ENCODE measurements at places on chromosomes 4 and X.

DNA sequence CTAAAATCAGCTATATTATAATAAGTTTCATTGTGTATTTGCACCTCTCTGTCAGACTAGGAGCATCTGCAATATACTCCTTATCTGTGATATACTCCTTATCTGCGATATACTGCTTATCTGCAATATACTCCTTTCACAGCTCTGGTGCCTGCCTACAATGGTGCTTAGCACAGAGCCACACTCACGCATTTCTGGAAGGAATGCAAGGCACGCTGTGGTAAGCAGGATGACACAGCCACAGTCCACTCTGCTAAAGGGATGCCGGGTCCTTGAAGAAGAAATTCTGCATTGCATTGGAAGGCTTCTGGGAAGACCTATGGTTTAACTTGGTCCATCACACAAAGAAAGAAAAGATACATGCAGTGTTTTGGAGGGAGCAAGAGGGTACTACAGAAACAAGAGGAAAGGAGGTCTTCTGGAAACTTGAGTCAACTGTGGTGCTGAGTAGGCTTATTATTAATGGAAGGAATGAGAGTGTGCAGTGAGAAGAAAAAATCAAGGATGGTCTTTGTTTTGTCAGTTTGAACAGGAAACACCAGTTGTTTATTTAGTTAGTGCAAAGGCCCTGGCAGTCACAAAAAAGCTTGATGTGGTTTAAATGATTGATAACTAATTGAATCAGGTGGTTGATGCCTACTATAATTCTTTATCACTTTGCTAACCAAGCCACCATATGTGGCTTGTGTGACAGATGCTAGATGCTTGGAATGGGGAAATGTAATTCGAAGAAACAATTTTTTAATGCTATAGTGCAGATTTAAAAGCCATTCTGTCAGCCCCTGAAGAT lies 342.3 kb downstream of the GRXCR1 start:
- DNase-seq = no peak

DNA sequence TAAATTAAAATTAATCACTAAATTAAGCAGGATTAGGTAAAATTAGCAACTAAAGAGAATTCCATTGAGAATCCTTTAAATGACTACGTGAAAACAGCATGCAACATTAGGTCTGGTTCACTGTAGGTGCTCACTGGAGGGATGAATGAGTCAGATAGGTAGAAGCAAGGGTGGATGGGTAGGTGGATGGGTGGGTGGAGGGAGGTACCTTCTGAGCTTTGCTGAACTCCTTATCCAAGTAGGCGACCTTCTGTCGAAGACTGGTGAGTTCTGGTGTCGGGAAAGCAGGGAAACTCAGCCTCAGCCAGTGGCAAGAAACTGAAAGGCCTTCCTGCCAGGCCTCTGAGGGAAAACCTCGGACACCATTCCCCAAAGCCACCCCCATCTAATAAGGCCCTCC lies 3.0 kb downstream of the GRIPAP1 start:
- no peak for DNase-seq

DNA sequence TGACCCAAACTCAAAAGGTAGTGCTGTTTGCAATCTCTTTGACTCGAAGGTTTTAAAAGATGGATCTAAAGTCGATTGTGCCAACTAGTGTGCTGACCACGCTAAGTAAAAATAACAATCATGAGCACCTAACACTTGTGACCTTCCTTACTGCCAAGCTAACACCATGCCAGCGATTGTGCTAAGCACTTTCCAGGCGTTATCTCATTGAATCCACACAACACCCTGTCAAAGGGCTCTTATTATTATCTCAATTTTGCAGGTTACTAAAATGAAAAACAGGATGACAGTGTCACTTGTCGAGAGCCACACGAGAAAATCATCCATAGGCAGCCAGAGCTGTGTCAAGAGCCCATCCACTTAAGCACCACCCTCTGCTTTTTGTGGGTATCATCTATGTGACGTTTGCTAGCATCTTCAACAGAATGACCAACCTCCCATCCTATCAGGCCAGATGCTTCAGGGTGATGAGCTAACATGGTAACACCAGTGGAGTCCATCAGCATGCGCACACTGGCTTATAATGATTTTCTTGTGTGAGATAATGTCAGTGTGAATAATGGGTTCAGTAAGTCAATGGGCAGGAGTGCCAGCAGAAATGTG lies 893 bp upstream of the GAB3 start:
- DNase-seq = no peak

- no peak for DNase-seq
Observed at GRCh38 chr4:176817204-176817603, 24.5 kb upstream of the VEGFC start.

- no peak for DNase-seq
Observed at GRCh38 chrX:54030329-54030728, 13.9 kb downstream of the PHF8 start.

- DNase-seq = no peak
Observed at GRCh38 chr4:48017108-48017571, 568 bp downstream of the NIPAL1 start.

GRCh38 chrX:149831473-149831872 lies 49.5 kb upstream of the MAGEA8 start:
- DNase-seq = no peak

DNA sequence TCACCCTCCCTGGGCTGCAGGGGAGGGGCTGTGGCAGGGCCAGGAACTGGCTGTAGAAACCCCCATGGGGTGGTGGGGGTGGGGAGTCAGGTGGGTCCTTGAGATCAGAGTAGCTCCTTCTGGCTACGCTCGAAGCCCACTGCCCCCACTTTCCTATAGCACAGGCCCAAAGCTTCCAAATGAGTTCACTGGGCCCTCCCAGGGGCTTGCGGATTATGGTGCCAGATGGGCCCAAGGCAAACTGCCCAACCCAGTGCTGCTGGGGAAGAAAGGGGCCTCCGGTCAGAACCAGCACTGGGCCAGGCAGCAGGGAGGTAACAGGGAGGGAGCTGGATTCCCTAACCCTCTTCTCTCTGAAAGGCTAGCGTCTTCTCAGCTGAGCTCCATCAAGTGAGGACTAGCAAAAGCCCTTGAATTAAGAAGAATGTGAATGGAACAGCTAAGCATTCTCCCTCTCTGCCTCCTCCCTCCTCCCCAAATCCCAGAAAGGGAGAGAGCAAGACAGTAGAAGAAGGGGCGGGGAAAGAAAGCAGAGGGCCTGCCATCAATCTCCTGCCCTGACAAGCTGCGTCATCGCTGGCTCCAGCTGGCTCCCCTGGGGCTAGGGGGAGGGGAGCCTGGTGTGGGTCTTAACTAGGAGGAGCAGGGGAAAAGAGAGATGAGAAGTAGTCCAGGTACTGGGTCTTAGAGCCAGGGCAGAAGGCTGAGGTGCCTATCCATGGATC lies 34.7 kb downstream of the FRMPD3 start:
- DNase-seq = no peak

GRCh38 chrX:115650449-115650848 lies 89.5 kb downstream of the PLS3 start:
- no peak for DNase-seq

- DNase-seq = no peak
Observed at GRCh38 chr4:41358647-41359421, 102.1 kb downstream of the UCHL1 start.

- DNase-seq = no peak
Observed at GRCh38 chr4:105014635-105015034, 132.0 kb upstream of the TET2 start.

DNA sequence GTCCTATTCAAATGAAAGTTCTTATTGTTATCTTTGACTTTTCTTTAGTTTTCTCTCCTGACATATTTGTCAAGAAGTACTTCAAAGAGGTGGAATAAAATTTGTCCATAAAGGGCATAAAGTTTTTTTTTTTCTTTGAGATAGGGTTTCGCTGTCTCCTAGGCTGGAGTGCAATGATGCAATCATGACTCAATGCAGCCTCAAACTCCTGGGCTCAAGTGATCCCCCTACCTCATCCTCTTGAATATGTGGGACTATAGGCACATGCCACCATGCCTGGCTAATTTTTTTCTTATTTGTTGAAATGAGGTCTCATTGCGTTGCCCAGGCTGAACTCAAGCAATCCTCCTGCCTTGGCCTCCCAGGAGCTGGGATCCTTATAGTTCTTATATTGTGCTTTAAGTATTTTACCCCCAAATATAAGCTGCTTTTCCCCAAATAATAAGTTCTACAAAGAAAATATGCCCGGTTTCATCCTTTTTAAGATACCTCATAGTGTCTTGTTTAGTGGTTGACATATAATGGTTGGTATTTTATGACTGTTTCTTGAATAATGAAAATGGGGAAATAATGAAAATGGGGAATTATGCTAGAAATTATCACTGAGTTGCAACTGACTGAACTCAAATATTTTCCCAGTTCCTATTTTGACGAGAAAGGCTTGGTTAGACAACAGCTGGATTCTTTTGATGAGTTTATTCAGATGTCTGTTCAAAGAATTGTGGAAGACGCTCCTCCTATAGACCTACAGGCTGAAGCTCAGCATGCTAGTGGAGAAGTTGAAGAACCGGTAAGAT lies 11.6 kb downstream of the POLR2B start:
- no peak for DNase-seq

DNA sequence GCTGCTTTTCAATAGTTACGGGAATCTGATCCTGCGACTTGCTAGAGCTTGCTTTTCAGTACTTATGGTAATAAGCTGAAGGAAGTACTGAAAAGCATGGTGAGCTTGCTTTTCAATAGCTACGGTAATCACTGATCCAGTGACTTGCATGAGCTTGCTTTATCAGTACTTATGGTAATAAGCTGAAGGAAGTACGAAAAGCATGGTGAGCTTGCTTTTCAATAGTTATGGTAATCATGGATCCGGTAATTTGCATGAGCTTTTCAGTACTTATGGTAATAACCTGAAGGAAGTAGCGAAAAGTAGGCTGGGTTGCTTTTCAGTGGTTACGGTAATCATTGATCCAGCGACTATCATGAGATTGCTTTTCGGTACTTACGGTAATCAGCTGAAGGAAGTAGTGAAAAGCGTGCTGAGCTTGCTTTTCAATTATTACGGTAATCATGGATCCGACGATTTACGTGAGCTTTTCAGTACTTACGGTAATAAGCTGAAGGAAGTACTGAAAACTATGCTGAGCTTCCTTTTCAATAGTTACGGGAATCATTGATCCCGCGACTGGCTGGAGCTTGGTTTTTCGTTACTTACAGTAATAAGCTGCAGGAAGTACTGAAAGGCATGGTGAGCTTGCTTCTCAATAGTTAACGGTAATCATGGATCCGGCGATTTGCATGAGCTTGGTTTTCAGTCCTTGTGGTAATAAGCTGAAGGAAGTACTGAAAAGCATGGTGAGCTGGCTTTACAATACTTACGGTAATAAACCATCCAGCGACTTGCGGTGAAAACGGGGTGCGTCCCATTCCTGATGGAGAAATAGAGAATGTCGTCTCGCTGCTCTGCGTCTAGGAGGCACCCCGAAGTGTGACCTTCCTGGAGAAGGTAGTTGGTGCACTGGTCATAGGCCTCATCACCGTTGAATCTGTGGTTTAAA lies 6.5 kb downstream of the CRLF2 start:
- DNase-seq = peak; percentile 11

DNA sequence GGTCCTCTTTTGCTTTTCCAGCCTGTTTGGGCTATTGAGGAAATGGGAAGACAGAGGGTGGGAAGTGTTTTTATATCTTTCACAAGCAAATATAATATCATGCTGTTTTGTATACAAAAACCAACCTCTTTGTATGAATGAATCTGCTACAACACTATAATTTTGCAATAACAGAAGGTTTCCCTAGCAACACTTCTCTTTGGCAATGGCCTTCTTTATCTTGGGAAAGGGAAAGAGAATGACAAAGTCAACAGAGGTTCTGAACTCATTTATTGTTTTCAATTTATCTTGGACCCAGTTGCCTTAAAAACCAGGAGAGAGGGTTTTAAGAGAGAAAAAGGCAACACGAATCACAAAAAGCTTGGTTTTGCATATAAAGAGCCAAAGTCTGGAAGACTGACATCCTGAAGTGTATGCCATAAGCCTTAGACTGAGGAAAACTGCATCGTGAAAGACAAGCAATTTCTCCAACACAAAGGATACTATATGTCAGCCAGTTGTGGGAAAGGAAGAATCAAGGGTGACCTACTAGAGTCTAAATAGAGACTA lies 121.8 kb upstream of the FAM241A start:
- no peak for DNase-seq

GRCh38 chr4:98318521-98318920 lies 57.3 kb downstream of the RAP1GDS1 start:
- DNase-seq = no peak

DNA sequence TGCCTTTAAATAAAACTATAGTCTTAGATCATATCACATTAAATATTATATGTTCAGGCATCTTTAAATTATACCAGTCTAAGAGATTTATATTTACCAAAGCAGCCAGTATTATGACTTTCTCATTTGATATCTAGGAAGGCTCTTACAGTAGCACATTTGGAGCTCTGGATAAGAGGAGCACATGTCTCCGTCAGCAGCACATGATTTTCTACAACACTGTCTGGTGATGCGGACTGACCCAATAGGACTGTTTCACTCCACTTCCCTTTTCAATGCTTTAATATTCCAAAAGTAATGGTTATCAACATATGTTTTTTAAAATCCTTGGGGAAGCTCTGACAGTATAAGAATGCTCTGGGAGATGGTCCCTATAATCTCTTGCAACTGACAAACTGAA lies 61.5 kb downstream of the HAUS3 start:
- no peak for DNase-seq

- peak; percentile 3 for DNase-seq
Observed at GRCh38 chr4:23932901-23933308, 43.1 kb upstream of the PPARGC1A start.

GRCh38 chrX:13223868-13224567 lies 95.8 kb downstream of the ATXN3L start:
- peak; percentile 57 for DNase-seq

- DNase-seq = no peak
Observed at GRCh38 chr4:58502839-58503238, 1392.7 kb upstream of the IGFBP7 start.

DNA sequence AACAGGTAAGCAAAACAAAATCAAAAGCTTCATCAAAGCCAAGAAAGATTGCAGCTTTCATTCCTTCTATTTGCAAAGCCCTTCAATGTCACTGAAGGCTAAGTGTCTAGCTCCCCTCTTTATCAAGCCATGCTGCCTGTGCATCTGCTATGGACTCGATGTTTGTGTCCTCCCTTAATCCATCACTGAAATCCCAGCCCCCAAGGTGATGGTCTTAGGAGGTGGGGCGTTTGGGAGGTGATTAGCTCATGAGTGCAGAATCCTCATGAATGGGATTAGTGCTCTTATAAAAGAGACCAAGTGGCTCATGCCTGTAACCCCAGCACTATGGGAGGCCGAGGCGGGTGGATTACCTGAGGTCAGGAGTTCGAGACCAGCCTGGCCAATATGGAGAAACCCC lies 6.9 kb upstream of the TRIM2 start:
- no peak for DNase-seq

DNA sequence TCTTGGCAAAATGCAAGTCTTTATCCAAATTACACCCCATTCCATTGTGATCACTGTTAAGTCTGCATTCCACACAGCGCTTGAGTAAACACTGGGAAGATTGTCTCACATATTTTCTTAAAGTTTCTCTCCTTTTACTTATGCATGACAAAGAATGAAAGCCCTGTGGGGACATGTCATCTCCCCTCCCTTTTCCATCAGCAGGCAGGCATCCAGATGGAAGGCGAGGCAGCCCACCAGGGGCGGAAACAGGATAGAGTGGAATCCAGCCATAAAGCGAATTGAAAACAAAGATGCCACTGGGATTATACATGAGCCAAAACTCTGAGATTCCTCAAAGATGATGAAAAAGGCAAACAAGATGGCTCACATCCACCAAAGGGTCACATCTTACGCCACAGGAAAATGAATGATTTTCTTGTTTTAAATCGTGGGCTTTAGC lies 78.2 kb downstream of the AFAP1 start:
- peak; percentile 98 for DNase-seq
